ENCODE measurements at places on chromosomes 5 and 9.

DNA sequence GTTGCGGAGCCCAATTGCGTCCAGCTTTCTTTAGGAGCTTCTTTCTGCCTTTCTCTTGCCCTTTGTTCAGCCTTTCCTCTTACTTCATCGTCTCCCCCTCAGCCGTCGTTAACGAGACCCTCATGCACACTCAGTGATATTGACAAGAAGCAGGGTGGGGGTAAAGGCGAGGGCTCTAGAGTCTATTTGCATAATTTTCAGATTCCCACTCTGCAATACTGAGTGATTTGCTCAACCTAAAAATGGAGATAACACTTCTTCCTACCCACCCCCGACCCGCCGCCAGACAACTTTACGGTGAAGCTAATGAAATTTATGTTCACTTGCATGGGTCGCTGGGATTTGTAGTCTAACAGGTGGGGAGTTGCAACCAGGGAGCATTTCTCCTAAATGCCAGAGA is 1.3 kb upstream of the TBC1D2 start:
- DNase-seq = no peak

- no peak for DNase-seq
These were observed 46.4 kb upstream of the CTXN3 start for GRCh38 chr5:127602481-127602880.

DNA sequence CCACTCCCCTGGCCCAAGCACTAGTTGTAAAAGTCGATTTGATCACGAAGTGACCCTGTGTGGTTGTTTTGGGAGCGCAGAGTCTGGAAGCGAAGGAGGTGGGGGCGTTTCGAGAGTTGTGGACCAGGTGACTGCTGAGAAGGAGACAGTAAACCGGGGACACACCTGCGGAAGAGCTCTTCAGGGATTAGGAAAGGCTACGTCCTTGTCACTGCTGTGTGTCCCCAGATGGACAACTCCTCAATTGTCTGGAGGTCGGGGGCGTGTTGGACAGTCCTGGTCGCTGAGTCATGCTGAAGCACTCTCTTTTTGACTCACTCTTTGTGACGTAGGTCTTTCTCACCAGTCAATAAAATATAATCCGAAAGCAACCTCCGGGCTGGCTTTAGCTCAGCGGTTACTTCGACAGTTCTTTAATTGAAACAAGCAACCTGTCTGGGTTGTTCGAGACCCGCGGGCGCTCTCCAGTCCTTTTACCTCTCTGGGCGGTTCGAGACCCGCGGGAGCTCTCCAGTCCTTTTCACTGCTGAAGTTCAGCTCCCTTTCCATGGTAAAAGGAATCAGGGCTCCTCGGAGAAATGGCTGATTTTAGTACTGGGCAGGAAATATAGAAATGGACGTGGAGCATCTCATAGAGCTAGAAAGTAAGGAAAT is 10.8 kb downstream of the ZMAT2 start:
- DNase-seq = peak; percentile 97

DNA sequence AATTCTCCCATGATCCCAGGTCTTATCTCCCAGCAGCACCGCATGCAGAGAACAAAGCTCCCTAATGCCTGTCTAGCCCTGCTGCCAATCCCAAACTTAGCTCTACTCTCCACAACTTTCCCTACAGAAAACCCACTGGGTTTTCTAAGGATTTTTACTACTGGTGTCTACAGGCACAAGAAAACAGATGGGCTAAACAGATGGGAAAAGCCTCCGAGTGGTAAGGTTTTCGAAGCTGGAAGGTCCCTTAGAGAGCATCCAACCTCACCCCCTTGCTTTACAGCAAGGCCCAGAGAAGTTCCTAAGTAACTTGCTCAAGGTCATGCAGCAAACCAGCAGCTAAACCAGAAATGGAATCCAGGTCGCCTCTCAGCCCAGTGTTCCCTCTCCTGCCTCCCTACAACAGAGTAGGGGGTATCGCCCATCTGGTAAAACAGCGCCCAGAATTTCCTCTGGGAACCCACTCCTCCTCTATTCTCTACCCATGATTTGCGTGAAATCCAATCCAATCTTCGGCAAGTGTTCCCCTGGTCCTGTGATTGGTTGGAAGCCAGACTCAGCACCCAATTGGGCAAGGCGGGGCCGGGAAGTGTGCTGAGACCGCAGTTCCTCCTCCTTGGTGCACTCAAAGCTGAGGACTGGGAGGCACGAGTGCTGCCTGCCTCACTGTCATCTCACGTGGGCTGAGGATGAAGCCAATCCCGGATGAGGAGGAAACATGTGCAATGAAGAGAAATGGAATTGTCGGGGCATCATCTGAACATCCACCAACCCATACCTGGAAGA is 20.8 kb downstream of the CPLX2 start:
- DNase-seq = no peak

GRCh38 chr5:67361932-67362729 is 165.5 kb upstream of the CD180 start:
- DNase-seq = peak; percentile 79

DNA sequence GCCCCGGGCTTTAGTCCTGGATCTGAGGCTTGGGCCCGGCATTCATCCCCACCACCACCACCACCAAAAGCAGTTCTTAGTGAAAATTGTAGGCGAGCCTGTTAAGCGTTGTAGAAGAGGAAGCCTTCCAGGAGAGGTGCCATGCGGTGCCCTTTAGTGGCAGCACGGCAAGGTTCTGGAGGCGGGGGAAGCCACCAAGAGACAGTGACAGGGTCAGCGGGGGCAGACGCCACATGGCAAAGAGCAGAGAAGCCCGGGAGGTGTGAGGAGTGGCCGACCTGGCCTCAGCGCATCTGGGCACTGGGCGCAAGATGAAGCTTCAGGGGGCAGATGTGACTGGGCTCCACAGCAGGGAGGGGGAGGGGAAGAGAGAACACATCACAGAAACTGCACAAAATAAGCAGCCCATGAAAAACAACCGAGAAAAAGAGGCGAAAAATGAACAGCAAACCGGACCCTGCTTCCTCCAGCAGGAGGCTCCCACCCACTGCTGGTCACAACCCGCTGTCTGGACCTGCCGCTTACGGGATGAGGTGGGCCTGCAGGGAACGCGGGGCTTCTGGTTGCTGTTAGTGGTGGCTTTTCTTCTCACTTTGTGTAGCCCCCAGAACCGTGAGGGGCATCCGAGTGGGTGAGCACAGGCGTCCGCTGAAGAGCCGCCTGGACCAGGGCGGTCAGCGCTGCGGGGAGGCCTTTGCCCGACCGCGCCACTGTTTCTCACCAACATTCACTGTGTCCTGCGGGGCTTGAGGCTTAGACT is 4.3 kb downstream of the LRRC14B start:
- no peak for DNase-seq

- DNase-seq = no peak
These were observed 211.3 kb downstream of the FAM114A2 start for GRCh38 chr5:153827397-153827796.

DNA sequence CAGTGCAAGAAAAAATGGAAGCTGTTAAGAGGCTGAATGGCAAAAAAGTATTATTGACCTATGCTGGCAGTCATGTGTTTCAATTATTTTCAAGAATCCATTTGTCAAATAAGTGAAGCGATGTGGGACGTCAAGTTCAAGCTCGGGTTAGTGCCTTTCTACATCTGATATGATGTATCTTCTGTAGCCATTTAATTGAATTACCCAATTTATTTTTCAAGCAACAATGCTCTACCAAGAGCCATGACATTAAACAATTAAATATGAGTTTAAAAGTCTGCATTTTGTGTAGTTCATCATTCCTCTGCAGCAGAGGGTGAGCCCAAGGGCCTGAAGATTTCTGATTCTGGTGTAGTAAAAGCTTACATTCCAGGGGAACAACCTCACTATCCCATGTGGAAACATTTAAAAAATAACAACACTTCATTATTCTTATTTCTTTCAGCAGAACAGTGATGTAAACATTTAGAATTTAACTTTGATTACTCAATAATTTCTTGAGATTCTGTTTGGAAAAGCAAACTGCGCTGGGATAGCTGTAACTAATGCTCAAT is 619.7 kb upstream of the ARRDC3 start:
- DNase-seq = no peak

DNA sequence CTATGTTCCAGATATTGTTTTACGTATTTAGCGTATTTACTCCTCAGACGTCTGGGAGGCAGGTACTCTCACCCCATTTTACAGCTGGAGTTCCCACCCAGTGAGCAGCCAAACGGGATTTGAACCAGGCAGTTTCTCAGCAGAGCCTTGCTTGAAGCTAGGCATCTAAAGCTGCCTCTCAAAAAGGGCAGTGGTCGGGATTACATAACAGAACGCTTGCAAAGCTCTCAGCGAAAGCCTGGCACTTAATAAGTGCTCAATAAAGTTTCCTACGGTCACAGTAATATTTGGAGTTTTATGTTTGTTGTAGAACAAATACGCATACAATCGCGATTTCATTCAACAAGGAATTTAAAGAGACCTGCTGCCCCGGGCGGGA is 286 bp upstream of the BSPRY start:
- no peak for DNase-seq

DNA sequence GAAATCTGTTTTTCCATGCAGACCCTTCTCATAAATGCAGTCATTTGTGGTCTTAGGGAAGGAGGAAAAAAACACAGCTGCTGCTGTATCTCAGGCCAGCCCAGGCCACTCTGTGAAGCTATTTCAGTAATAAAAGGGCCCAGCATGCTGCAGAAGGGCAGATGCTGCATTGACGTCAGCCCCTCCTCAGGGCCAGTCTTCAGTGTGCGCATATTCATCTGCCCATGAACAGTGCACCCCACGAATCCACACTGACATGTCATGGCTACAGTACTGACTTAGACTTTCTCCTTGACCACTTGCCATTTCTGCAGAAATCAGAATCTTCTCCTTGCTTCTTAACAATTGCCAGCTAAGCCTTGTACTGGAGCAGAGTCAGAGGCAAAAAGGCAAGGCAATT is 304.7 kb downstream of the GABRG2 start:
- no peak for DNase-seq

DNA sequence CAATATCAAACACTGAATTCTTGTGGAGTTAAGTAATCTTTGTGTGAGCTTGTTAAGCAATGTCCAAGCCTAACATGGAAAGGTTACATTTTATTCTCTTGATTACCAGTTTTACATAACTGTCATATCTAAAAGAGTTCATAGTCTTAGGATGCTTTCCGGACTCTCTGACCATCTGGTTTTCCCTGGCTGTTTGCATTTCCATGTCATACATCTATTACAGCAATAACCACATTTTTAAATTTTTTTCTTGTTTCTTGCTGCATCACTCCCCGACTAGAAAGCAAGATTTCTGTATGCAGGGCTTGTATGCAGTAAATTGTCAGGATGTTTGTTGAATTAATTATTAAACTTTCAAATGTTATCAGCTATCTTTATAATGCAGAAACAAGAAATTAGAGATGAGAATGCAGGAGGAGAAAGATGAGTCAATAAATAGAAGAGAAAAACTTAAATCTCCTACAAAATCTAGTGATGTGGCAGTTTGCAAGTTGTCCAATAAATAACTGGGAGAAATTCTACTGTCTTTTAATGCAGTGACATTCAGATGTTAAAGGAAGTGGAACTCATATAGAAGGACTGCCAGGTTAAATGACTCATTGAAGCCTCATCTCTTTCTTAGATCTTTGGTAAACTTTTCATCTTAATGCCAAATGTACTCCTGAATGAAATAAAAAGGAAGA is 179.6 kb upstream of the SGCD start:
- no peak for DNase-seq

GRCh38 chr5:19605846-19606407 is 382.1 kb downstream of the CDH18 start:
- no peak for DNase-seq

GRCh38 chr5:168123631-168124528 is 167.6 kb upstream of the WWC1 start:
- no peak for DNase-seq

- DNase-seq = no peak
These were observed 1.0 kb upstream of the CACFD1 start for GRCh38 chr9:133458643-133459312.

GRCh38 chr5:174340226-174340625 is 294.7 kb downstream of the NSG2 start:
- DNase-seq = peak; percentile 44

GRCh38 chr5:41507501-41507900 is 2.9 kb downstream of the PLCXD3 start:
- no peak for DNase-seq

- DNase-seq = peak; percentile 51
These were observed 14.3 kb downstream of the DIPK1B start for GRCh38 chr9:136726631-136727191.

DNA sequence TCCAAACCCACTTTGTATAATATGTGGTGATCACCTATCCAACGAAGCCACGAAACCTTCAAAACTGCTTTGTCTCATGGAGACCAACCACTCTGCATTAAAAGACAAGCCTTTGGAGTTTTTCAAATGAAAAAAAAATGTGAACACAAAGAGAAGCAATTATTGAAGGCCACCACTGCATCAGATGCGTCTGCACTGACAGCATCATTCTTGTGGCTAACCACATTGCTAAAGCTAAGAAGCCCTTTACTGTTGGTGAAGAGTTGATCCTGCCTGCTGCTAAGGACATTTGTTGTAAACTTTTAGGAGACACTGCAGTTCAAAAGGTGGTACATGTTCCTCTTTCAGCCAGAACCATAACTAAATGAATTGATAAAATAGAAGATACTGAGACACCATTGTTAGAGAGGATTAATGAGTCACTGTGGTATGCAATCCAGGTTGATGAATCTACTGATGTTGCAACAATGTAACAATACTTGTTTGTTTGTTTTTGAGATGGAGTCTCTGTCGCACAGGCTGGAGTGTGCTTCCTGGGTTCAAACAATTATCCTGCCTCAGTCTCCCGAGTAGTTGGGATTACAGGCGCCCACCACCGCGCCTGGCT is 45.4 kb downstream of the TAF11L14 start:
- peak; percentile 19 for DNase-seq

GRCh38 chr9:127200106-127200862 is 64.3 kb upstream of the GARNL3 start:
- no peak for DNase-seq

DNA sequence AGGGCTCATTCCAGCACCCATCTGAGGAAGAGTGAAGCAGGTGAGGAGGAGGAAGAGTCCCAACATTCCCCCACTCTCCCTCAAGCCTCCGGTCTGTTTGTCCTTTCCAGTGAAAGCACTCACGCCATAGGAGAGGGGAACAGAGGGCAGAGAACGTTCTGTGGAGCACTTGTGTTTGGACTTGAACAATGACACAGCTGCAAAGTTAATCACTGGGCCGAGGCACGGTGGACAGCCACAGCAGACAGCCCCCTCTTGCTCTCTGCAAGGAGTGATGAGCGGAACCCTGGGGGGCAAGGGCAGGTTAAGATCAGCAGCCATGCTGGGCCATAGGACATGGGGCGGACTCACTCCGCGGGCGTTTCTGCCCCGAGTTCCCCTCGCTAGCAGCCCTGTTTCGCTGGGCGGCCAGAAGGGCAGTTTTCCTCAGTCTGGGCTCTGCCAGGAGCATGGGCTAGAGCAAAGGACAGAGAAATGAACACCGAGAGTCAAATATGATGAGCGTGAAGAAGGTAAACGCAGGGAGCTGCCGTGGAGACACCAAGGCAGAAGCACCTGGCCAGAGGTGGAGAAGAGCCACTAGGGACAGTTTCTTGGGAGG is 185.7 kb downstream of the GAPVD1 start:
- DNase-seq = no peak

- DNase-seq = peak; percentile 57
These were observed 158.6 kb upstream of the ARRDC3 start for GRCh38 chr5:91541696-91542095.
